ENCODE measurements at places on chromosomes 2 and 18.

DNA sequence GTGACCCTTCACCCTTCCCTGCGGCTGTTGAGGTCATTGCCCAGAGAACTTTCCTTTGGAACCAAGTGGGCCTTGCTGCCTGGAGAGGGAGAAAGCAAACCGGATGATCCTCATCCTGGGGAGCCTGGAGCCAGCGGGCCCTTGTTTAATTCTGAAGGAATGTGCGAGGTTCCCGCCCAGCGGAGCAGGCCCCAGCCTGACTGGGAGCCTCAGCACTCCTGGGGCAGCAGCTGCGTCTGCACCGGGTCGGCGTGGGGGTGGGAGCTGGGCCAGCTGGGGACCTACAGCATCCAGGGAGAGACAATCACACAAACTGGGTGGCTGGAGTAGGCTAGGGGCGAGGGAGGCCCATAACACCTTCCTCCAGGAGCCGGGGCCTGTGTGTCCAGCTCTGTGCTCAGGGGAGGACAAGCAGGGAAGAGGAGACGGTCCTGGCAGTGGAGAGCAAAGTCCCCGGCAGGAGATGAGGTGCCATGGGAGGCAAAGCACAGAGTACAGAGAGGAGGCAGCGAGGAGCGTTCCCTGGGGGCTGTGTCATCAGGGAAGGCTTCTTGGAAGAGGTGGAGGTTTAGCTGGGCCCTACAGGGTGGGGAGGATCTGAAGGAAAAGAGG lies 61.9 kb upstream of the HAAO start:
- DNase-seq = no peak

- DNase-seq = no peak
Measured at GRCh38 chr2:120880381-120880780, 144.7 kb downstream of the GLI2 start.

GRCh38 chr2:177748360-177748759 lies 324.2 kb downstream of the PDE11A start:
- DNase-seq = no peak

DNA sequence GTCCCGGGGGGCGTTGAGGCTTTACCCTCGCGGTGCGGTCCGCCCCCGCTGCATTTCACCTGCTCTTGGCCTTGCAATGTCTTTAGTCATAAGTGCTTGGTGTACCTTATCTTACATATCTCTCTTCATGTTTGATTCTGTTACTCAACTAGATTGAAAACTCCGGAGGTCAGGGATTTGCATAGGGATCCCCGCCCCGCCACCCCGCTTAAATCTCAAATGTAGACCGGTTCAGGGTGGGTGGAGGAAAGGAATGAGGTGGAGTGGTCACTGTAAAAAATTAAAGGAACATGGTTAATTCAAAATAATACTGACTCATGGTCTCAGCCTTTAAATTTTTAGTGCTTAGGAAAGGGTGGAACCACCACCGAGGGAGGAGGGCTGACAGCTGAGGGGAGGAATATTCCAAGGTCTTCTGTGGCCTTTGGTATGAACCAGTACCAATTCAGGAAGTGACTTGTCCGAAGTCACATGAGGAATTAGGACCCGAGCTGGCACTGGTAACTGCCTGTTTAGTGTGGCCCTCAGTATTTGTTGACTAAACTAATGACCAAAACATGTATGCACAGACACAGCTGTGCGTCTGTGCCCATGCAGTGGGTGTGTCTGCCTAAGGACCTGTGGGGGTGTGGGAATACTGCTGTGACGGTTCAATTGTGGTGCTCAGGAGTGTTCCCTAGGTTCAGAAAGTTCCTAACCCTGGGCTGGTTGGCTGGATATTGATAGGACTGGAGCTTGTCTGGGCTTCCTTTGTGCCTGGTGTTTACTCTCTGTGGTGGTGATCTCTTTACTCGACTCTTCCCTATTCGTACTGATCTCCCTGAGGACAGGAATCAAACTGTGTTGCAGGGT lies 1.0 kb downstream of the PLEKHB2 start:
- DNase-seq = no peak

DNA sequence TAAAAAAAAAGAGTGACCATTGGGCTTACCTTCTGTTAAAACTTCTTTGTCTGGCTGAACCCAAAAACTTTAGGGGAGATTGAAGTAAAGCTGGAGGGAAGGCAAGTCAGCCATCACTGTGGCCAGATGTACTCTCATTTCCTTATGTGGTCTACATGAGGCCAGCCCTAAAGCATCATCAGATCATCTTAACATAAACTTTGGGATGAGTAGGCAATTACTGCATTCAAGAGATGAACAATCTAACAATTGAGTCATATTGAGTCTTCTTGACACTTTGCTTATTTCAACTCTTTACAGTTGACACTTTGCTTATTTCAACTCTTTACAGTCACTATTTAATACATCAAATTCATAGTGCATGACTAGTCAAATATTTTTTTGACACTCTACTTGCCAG lies 155.6 kb downstream of the QPCT start:
- DNase-seq = no peak

DNA sequence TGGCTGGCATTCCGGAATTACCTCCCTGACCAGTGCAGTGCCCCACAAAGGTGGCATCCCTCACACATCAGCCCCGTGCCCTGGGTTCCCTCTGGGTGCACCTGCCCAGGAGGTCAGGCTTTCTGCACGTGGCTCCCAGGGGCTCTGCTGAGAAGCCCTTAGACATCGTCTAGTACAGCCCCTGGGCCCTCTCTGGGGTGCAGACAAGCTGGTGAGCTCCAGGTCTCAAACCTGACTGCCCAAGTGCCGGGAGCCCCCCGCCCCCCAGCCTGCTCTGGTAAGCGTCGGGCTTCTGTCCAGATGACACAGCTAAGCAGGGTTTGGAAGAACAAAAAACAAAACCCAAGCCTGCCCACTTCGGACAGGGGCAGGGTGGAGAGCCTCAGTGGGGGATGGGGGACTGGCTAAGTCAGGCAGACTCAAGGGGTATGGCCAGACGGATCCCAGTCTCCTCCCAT lies 20.2 kb downstream of the TWIST2 start:
- DNase-seq = no peak

DNA sequence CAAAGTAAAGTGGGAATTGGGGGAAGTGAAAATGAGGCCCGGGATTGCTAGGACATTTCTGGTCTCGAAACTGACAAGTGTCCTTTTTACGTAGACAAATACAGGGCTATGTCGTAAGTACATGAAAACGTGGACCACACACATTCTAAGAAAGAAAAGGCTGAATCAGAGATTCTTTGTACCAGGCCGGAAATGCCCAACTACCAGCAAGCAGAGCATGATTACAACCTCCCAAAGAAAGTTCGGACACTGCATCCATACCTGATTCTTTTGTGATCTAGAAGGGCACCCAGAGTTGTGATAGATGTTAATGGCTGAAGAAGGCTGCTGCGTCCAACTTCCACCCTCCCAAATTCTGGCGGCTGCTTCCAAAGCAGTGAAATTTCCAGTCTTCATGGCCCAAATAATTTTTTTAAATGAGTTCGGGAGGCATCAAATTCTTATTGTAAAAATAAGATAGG lies 1.7 kb downstream of the RBMS1 start:
- DNase-seq = no peak

- no peak for DNase-seq
Measured at GRCh38 chr18:67108894-67109293, 407.6 kb downstream of the DSEL start.

GRCh38 chr2:22692746-22693145 lies 692.2 kb upstream of the KLHL29 start:
- DNase-seq = no peak

GRCh38 chr2:197232010-197232409 lies 78.6 kb downstream of the ANKRD44 start:
- DNase-seq = no peak

- DNase-seq = no peak
Measured at GRCh38 chr2:127465258-127465657, 47.0 kb downstream of the PROC start.

DNA sequence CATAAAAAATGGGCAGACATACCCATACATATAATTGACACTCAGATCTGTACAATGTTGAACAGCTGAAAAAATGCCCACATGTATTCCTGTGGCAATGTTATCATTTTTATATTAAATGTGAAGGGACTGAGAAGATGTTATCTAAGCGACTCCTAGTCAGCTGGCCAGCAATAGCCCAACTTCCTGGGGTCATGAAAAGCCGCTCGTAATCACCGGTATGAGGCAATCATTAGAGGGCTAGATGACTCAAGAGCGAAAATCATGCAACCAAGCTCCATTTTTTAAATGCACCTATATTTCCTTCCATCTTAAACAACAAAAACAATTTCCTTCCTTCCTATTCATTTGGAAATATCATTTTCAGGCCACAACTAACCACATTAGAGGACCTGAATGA lies 274.6 kb upstream of the CCDC68 start:
- no peak for DNase-seq

GRCh38 chr2:45836740-45837139 lies 185.3 kb downstream of the PRKCE start:
- DNase-seq = no peak
